Aorta (tissue), 5 donors: ENCODE measurements at places on chromosomes 7 and 10.
A peak's percentile ranks its signal among the peaks of the same experiment; 100 is the strongest.

GRCh38 chr10:65320236-65321026, 1605.4 kb upstream of the LRRTM3 start:
- H3K27ac ChIP-seq, result no peak overlapping the region
- H3K36me3 ChIP-seq, result no peaks in the 10 kb centered on the region
- H3K4me1 ChIP-seq, result peaks cover 1% of the 10 kb centered on the region
- no peaks in the 10 kb centered on the region for H3K27me3 ChIP-seq
- no peak overlapping the region for H3K4me3 ChIP-seq

GRCh38 chr10:63114031-63114814, 18.9 kb upstream of the NRBF2 start:
- H3K36me3 ChIP-seq, result no peaks in the 10 kb centered on the region
- H3K27ac ChIP-seq, result no peak overlapping the region
- H3K4me3 ChIP-seq, result no peak overlapping the region
- no peak for DNase-seq
- H3K27me3 ChIP-seq, result peaks cover 1% of the 10 kb centered on the region

GRCh38 chr10:118045837-118046394, 825 bp downstream of the RAB11FIP2 start:
- no peaks in the 10 kb centered on the region for H3K27me3 ChIP-seq
- H3K27ac ChIP-seq, result peak overlapping the region; percentile 87
- peak overlapping the region; percentile 46 for H3K4me3 ChIP-seq
- H3K4me1 ChIP-seq, result no peaks in the 10 kb centered on the region
- peak; percentile 80 for DNase-seq

DNA sequence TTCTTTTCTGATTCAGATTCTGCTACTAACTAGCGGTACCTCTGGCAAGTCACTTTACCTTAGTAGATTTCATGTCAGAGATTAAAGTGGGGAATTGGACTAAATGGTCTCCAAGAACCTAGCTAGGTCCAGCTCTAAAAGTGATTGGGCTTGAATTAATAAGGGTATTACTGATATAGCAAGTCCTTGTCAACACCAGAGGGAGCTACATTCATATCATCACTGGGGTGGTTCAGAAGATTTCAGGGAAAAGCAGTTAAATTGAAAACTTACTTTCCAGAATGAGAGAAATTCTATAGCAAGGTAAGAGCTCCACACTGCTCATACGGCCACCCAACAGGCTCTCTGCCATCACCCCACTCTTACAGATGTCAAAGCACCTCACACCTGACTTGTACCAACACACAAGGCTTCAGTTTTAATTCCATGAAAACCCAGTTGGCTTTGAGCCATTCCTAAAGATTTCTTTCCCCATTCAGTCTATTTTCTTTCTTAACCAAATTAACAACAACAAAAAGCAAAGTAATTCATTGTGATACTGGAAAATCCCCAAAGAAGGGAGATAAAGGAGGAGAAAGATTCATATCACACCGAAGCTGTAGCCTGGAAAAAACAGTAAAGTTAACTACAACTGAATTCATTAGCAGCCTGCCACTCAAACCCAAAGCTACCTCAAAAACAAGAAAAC, 38.0 kb upstream of the SPOCK2 start:
- no peak overlapping the region for H3K27ac ChIP-seq
- no peaks in the 10 kb centered on the region for H3K4me1 ChIP-seq
- H3K4me3 ChIP-seq, result no peak overlapping the region
- no peak for DNase-seq
- H3K36me3 ChIP-seq, result no peaks in the 10 kb centered on the region
- no peaks in the 10 kb centered on the region for H3K27me3 ChIP-seq
